ENCODE measurements at places on chromosomes 11 and 22.

GRCh38 chr11:103994094-103994493 lies 42.3 kb upstream of the DDI1 start:
- H3K27ac ChIP-seq: no peak overlapping the region
- H3K4me3 ChIP-seq: no peak overlapping the region
- DNase-seq: no peak
- H3K27me3 ChIP-seq: no peaks in the 10 kb centered on the region

GRCh38 chr11:69409812-69410645 lies 71.4 kb upstream of the LINC01488 start:
- no peak overlapping the region for H3K4me3 ChIP-seq
- H3K27ac ChIP-seq: no peak overlapping the region
- H3K4me1 ChIP-seq: no peaks in the 10 kb centered on the region
- H3K27me3 ChIP-seq: no peaks in the 10 kb centered on the region

GRCh38 chr11:89608234-89608966 lies 101.7 kb upstream of the TRIM77 start:
- H3K27me3 ChIP-seq: no peaks in the 10 kb centered on the region
- no peak for DNase-seq
- H3K4me1 ChIP-seq: no peaks in the 10 kb centered on the region
- no peak overlapping the region for H3K4me3 ChIP-seq

- H3K4me1 ChIP-seq: no peaks in the 10 kb centered on the region
- H3K4me3 ChIP-seq: no peak overlapping the region
- H3K27ac ChIP-seq: no peak overlapping the region
- DNase-seq: no peak
These were observed 23.2 kb upstream of the ARRB1 start for GRCh38 chr11:75374646-75375045.

- H3K4me3 ChIP-seq: no peak overlapping the region
- DNase-seq: no peak
- H3K27me3 ChIP-seq: no peaks in the 10 kb centered on the region
- peaks cover 5% of the 10 kb centered on the region for H3K4me1 ChIP-seq
- no peak overlapping the region for H3K27ac ChIP-seq
These were observed 56.1 kb upstream of the PTPRJ start for GRCh38 chr11:47924184-47924691.

DNA sequence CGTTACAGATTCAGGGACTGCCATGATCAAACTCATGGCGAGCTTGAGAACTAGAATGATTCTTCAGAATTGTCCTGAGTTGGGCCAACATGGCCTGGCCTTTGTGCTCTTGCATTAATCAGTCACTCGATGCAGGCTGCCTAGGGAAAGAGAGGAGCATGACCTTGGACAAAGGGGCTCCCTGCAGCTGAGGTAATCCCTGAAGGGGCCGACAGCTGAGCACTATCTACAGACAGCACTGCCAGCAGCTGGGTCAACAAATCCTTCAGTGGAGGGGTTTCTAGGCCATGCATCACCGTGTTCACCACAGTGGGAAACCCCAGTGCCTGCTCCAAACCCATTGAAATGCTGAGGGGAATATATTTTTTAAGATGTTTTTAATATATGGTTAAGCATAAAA lies 159.5 kb upstream of the POU2AF2 start:
- H3K4me3 ChIP-seq: no peak overlapping the region
- H3K27ac ChIP-seq: no peak overlapping the region
- H3K27me3 ChIP-seq: no peaks in the 10 kb centered on the region

GRCh38 chr11:1864231-1864630 lies 11.3 kb downstream of the LSP1 start:
- H3K36me3 ChIP-seq: no peaks in the 10 kb centered on the region
- peaks cover 4% of the 10 kb centered on the region for H3K27me3 ChIP-seq
- peaks cover 10% of the 10 kb centered on the region for H3K4me1 ChIP-seq
- DNase-seq: no peak
- H3K27ac ChIP-seq: no peak overlapping the region
- no peak overlapping the region for H3K4me3 ChIP-seq
